Omental fat pad (tissue), 4 donors: ENCODE measurements at places on chromosomes 13 and 19.

- DNase-seq: no peak
Measured at GRCh38 chr19:27974082-27974513, 1238.9 kb downstream of the UQCRFS1 start.

GRCh38 chr13:41756198-41756880, 204.6 kb downstream of the VWA8 start:
- DNase-seq: no peak

- no peak for DNase-seq
Measured at GRCh38 chr13:31964168-31964567, 67.4 kb upstream of the FRY start.

- no peak for DNase-seq
Measured at GRCh38 chr13:104987621-104988020, 1547.8 kb downstream of the EFNB2 start.

GRCh38 chr19:13981021-13981420, 25.1 kb downstream of the RFX1 start:
- no peak for DNase-seq

GRCh38 chr19:58555920-58556621, 1.2 kb upstream of the CHMP2A start:
- DNase-seq: no peak

- DNase-seq: no peak
Measured at GRCh38 chr13:85825454-85825853, 26.2 kb upstream of the SLITRK6 start.

GRCh38 chr13:70473907-70474306, 365.7 kb upstream of the KLHL1 start:
- DNase-seq: no peak

- no peak for DNase-seq
Measured at GRCh38 chr19:34337739-34338138, 27.3 kb upstream of the GPI start.

- DNase-seq: no peak
Measured at GRCh38 chr19:56126983-56127780, 6.1 kb upstream of the ZNF787 start.

DNA sequence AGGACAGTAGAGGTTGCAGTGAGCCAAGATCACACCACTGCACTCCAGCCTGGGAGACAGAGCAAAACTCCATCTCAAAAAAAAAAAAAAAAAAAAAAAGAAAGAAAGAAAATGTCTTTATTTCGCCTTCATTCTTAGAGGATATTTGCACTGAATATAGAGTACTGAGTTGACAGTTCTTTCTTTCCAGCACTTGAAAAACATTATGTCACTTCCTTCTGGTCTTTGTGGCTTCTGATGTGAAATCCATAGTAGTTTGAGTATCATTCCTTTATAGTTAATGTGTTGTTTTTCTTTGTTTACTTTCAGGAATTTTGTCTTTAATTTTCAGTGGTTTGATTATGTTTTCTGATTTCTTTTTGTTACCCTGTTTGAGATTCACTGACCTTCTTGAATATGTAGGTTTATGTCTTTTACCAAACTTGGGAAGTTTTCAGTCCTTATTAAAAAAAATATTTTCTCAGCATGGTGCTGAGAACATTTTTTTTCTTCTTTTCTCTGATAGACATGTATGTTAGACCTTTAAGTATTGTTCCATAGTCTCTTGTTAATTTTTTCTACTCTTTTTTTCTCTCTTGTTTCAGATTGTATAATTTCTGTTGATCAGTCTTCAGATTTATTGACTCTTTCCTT, 50.1 kb downstream of the PCCA start:
- DNase-seq: no peak

DNA sequence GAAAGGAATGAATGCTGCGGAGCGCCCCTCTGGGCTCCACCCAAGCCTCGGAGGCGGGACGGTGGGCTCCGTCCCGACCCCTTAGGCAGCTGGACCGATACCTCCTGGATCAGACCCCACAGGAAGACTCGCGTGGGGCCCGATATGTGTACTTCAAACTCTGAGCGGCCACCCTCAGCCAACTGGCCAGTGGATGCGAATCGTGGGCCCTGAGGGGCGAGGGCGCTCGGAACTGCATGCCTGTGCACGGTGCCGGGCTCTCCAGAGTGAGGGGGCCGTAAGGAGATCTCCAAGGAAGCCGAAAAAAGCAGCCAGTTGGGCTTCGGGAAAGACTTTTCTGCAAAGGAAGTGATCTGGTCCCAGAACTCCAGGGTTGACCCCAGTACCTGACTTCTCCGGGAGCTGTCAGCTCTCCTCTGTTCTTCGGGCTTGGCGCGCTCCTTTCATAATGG, 8.6 kb downstream of the PDX1 start:
- DNase-seq: no peak
